Activated effector memory CD4-positive, alpha-beta T cell treated with anti-CD3 and anti-CD28 coated beads, Interleukin-2, amount 50 U/mL, for 16 hours (primary cell): ENCODE measurements at places on chromosomes 3 and 15.
A peak's percentile ranks its signal among the peaks of the same experiment; 100 is the strongest.

DNA sequence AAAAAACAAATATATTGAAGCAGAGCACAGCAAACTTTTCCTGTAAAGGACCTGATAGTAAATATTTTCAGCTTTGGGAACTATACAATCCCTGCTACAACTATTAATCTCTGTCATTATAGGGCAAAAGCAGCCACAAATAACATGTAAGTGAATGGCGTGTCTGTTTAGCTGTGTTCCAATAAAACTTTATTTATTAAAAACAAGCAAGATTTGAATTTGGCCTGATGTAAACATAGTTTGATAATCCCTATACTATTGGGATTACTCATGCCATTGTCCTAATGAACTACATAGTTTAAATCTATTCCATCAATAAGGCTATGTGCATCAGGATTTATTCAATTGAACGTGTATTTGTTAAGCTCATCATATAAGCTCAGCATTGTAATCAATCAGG, 286.8 kb upstream of the CNTN6 start:
- DNase-seq: no peak

- no peak for DNase-seq
Measured at GRCh38 chr3:197007953-197008352, 21.7 kb downstream of the MELTF start.

DNA sequence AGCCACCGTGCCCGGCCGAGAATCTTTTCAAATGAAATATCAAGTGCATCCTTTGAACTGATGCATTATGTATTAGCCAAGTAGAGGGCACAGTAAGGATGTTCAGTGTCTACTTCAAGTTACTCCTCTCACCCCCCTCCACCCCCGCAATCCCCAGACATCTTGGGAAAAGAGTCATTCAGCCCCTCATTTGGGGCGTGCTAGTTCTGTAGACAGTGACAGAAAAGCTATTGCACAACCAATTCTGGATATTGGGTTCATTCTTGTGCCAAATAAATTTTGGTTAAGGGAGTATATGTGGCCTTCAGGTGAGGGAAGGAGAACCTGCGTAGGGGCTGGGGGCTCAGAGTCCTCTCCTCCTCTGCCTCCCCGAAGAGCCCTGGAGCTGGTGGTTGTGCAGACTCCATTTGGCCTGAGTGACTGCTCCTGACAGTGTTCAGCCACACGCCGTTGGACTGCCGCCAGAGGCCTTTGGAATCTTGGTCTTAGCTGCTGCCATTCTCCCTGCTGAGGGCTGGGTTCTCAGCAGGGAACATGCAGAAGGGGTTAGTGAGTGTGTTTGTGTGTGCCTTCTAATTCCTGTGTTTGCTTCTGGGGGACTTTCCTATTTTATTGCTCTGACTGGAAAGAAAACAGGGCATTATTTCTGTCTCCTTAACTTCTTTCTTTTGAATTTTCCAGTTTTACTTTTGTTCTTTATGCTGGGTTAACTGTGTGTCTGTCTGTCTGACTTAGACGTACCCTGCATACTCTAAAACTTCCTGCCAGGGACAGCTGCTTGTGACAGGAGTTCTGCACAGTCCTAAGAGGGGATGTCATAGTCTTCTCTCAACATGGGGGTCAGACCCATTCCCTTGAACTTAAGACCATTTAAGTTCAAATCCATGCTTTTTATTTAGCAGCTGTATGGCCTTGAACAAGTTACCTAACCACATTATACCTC, 21.0 kb downstream of the RARB start:
- no peak for DNase-seq

DNA sequence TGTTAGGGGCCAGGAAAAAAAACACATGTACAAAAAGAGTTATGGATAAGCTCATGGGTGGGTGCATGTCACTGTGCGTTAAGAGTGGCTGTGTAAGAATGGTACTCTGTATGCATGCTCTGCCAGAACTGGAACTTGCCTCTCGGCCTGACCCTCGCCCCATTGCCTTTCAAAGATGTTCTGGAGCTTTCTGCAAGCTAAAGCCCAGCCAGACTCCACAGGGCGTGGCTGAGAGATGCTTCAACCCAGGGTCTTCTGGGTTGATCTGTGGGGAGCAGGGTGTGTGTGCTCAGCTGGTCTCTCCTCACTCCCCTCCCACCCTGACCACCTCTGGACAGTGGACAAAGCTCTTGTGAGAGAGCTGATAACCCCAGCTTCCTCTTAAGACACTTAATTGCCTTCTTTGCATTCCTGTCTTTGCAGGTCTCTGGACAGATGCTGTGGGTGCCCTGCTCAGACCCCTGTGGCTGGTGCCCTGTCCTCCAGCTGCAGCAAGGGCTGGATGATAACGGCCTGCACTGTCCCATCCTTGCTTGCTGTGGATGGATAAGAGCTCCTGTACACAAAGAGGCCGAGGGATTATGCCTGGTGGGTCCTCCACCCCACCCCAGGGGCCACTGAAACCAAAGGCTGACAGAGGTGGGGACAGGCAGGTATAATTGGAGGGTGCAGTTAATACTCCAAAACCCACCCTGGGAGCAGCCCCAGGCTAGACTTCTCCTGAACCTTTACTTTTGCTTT, 28.7 kb downstream of the ALDH1L1 start:
- no peak for DNase-seq

- peak; percentile 74 for DNase-seq
Measured at GRCh38 chr15:60546744-60547143, 67.8 kb upstream of the ICE2 start.

DNA sequence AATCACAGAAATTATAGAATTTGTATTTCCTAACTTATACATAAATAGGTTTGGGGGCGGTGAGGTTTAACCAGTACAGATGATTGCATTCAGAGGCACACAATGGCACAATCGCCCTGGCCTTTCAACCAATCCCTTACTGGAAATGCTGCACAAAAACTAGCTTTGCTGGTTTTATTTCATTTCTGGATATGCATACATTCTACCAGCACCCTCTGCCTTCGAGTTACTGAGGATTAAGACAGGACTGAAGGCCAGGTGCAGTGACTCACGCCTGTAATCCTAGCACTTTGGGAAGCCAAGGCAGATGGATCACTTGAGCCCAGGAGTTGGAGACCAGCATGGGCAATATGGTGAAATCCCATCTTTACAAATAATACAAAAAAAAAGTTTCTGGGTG, 336.1 kb downstream of the ARRDC4 start:
- no peak for DNase-seq

DNA sequence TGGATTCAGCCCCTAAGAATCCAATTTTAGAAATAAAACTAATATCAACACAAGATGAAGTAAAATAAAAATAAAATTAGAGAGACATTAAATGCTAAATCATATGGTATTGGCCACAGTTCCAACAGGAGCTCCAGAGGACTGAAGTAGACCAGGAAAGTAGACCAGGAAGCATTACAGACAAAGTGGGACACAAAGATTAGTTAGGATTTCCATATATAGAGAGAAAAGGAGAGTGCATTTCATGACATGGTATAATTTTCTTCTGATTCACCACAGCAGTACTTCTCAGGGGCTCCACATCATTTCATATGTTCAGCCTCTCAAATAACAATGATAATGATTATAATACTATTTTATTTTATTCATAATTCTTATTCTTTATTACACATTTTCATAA, 18.3 kb downstream of the FGF7 start:
- DNase-seq: no peak

DNA sequence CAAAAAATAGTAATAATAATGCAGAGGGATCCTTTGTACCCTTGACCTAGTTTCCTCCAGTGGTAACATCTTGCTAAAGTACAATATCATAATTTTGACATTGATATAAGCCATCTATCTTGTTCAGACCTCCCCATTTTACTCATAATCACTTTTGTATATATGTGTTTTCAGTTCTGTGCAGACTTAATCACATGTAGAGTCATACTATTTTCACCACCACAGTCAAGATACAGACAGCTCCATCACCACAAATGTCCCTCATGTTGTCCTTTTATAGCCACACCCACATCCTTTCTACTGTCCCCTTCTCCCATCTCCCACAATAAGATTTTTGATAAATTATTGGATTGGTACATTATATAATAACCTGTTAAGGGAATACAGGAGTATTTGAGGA, 25.4 kb downstream of the ZNF609 start:
- DNase-seq: no peak
